Mesothelial cell of epicardium (in vitro differentiated cells): ENCODE measurements at places on chromosomes 7 and 10. TPM values are rescaled to one million over a fixed set of nuclear protein-coding genes. Genes with fewer than 3 reads are reported as not detected.

- no peak overlapping the region for H3K27ac ChIP-seq
- H3K27me3 ChIP-seq = peaks cover 16% of the 10 kb centered on the region
- peaks cover 8% of the 10 kb centered on the region for H3K4me1 ChIP-seq
- H3K4me3 ChIP-seq = no peak overlapping the region
- no peak for DNase-seq
Observed at GRCh38 chr10:62772186-62772974, 32.1 kb upstream of the ADO start.

The GARIN1A gene
- total RNA-seq = 3.4 to 4.1 TPM (median 3.5 TPM) in 3 replicates

- no peak overlapping the region for H3K4me3 ChIP-seq
- no peaks in the 10 kb centered on the region for H3K27me3 ChIP-seq
- H3K4me1 ChIP-seq = no peaks in the 10 kb centered on the region
- H3K36me3 ChIP-seq = no peaks in the 10 kb centered on the region
- no peak overlapping the region for H3K27ac ChIP-seq
- DNase-seq = no peak
Observed at GRCh38 chr7:111132833-111133232, 41.9 kb downstream of the LRRN3 start.

The WAPL gene
- total RNA-seq = 42.8 to 43.4 TPM (median 43.3 TPM) in 3 replicates

The LEP gene
- not detected in 3 replicates for total RNA-seq

The PTTG1IP2 gene
- total RNA-seq = not detected in 3 replicates

The SKIDA1 gene
- 9.7 to 10.4 TPM (median 9.7 TPM) in 3 replicates for total RNA-seq

DNA sequence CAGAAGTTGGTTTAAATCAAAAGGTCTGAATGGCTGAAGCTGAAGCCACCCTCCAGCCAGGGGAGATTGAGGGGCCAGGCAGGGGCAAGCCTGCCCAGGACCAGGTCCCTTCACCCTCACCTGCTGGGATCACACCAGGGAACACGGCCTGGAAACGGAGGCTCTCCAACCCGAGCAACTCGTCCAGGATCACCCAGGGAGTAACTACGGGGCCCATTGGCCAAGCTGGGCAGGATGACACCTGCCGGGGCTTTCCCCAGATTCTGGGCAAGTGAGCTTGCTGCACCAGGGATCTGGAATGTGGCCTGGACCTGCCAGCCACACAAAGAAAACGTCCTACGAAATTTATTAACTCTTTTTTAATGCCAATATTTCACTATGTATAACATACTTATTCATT lies 30.4 kb upstream of the PPP2R2D start:
- H3K4me1 ChIP-seq = peaks cover 3% of the 10 kb centered on the region
- H3K36me3 ChIP-seq = no peaks in the 10 kb centered on the region
- no peak overlapping the region for H3K4me3 ChIP-seq

The TSPAN33 gene
- total RNA-seq = 6.4 to 7.4 TPM (median 7.0 TPM) in 3 replicates

The MICU1 gene
- 58.2 to 63.4 TPM (median 63.4 TPM) in 3 replicates for total RNA-seq

The ELOVL3 gene
- 0.27 to 0.44 TPM (median 0.43 TPM) in 3 replicates for total RNA-seq

DNA sequence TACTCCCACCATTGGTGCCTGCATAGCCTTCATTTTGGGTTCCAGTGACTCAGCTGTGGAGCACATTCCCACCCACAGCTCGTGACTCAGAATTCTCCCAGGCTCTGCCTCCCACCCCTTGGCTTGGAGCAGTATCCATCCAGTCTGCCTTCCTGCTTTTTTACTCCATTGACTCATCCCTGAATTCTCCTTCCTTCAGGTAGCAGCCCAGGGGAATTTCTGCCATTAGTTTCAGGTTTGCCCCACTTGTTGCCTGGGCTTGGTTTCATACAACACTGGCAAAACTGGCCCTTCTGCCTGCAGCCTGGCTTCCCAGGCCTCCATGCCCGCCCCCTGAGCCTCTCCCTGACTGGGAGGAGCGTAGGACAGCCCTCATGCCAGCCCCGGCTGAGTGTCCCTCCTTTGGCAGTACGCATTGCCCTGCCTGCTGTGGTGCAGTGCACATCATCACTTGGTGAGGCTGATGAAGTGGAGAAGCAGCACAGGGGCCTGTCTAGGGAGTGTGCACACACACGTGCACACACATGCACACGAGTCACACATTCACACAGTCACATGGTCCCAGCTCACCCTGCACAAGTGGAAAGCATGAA lies 55.0 kb downstream of the SNX10 start:
- H3K27ac ChIP-seq = no peak overlapping the region
- DNase-seq = no peak
- no peaks in the 10 kb centered on the region for H3K4me1 ChIP-seq
- H3K4me3 ChIP-seq = no peak overlapping the region

GRCh38 chr7:134943785-134944400 lies 42.4 kb upstream of the AGBL3 start:
- no peak for DNase-seq
- no peaks in the 10 kb centered on the region for H3K27me3 ChIP-seq
- no peak overlapping the region for H3K27ac ChIP-seq
- H3K4me3 ChIP-seq = no peak overlapping the region

The GATA3 gene
- 59.6 to 67.4 TPM (median 63.6 TPM) in 3 replicates for total RNA-seq
